ENCODE measurements at places on chromosomes 6 and 20.
A peak's percentile ranks its signal among the peaks of the same experiment; 100 is the strongest.

- DNase-seq: no peak
Observed at GRCh38 chr6:74213995-74214394, 518.0 kb downstream of the CD109 start.

GRCh38 chr20:50635676-50636600 is 55.4 kb downstream of the RIPOR3 start:
- peak; percentile 39 for DNase-seq

GRCh38 chr20:59378966-59379365 is 78.6 kb downstream of the EDN3 start:
- no peak for DNase-seq

- DNase-seq: no peak
Observed at GRCh38 chr20:1876975-1877608, 18.1 kb upstream of the SIRPA start.

DNA sequence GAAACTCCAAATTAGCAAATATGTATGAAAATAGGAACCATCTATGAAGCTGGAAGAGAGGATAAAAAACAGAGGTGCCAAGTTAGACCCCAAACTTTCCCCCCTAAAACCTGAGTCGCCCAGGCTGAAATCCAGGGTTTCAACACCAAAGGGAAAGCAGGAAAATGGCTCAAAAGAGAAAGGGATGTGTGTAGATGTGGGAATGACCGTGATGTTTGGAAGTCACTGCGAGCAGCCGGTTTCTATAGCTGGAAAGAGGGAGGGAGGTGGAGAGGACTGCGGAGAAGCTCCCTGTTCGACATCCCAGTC is 4.5 kb downstream of the RING1 start:
- no peak for DNase-seq

GRCh38 chr6:16403831-16404230 is 165.4 kb downstream of the GMPR start:
- no peak for DNase-seq

GRCh38 chr20:555976-556385 is 12.4 kb upstream of the CSNK2A1 start:
- no peak for DNase-seq

DNA sequence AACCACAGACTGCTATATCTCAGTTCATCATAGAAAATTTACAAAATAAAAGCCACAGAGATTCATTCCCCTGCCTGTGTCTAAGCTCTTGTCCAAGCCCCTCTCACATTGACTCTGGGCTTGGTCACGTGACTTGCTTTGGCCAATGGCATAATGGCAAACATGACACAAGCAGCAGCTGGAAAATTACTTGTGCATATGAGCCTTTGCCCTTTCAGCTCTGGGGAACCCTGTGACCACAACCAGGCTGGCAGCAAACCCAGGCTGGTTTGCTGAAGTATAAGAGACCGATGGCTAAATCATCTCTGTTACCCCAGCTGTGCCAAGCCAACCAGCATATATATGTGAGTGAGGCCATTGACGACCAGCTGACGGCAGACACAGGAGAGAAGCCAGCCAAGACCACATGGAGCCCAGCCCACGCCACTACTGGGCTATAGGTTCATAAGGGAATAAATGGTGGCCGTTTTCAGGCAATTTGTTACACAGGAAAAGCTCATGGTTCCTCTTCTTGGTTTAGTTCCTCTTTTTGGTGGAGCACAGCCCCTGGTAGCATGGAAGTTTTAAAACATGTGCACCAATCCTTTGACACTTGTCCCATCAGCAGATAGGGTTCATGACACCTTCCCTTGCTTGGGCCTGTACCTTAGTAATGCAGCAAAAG is 31.8 kb upstream of the RSPO4 start:
- DNase-seq: no peak

DNA sequence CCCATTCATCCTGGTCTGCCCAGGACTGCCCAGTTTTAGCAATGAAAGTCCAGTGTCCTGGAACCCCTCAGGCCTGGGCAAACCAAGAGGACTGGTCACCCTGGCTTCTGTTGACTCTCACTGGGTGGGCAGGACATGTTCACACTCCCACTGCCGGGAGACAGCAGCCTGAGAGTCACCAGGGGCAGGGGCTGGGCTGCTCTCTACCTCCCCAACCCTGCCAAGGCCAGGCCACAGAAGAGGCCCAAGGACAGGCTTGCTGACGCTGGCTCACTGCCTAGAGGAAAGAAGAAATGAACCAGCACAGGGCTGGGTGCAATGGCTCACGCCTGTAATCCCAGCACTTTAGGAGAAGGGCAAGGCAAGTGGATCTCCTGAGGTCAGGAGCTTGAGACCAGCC is 36.9 kb downstream of the C20orf203 start:
- DNase-seq: no peak

- no peak for DNase-seq
Observed at GRCh38 chr6:114564302-114564933, 221.6 kb upstream of the HS3ST5 start.

- no peak for DNase-seq
Observed at GRCh38 chr6:130293800-130294199, 71.0 kb upstream of the SAMD3 start.

DNA sequence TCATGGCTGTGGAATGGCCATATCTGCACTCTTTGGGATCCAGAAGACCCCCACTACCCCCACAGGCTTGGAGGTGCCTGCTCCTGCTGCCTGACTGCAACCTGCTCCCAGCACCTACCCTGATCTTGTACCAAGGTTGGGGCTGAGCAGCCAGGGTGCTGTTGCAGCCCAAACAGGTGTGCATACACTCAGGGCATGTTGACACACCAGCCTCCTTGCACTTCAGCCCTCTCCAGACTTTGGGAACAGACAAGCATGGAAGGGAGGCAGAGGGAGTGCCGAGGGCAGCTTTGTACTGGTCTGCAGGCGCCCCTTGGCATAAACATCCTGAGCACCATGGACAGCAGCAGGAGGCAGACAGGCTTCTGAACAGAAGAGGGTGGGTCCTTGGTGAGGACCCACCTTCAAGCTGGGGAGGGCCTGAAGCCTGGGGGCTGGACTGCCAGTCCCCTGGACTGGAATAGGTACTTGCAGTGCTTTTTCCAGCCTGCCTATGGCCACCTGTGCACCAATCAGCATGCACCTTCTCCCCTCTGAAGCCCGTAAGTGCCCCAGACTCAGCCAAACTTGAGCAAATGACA is 1675.8 kb downstream of the HACE1 start:
- DNase-seq: no peak

GRCh38 chr6:152054441-152054840 is 247.0 kb downstream of the ESR1 start:
- DNase-seq: no peak

DNA sequence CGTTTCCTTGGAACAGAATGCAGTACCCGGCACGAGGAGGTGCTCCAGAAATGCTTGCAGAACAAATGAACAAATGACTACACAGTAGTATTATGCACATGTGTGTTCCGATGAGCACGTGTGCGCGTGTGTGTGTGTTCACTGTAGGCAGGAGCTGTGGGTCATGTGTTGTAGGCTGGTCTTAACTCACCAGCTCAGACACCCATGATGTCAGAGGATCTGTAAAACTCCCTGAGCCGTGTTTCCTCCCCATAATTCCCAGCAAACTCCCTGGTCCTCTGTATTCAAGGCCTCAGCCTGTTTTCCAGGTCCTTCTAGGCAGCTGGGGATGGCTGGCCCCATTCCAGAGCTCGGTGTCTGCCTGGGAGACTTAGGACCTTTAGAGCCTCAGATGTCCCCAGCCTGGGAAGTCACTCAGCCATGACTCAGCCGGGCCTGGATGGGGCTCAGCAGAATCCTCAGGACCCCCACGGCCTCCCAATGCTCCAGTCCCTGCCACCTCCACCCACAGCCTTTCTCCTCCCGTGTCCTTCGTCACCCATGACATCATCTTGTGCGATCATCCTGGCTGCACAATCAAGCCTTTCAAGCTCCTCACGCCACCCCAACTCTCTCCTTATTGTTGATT is 475.0 kb upstream of the SULF2 start:
- no peak for DNase-seq

DNA sequence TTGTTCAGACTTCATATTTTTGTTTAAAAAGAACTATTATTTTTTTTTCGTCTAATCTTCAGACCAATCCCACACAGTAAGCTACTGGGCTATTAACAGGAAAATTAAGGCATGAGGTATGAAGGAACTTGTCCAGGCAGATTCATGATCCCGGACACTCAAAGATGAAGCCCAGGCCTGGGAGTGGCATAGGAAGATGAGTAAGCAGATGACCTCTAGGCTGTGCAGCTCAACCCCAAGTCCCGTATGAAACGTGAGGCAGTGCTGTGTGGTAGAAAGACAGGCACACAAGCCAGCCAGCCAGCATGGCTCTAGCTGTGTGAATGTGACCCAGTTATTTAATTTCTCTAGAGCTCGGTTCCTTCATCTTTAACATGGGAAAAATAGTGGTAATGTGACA is 231.9 kb downstream of the CLIC5 start:
- no peak for DNase-seq

DNA sequence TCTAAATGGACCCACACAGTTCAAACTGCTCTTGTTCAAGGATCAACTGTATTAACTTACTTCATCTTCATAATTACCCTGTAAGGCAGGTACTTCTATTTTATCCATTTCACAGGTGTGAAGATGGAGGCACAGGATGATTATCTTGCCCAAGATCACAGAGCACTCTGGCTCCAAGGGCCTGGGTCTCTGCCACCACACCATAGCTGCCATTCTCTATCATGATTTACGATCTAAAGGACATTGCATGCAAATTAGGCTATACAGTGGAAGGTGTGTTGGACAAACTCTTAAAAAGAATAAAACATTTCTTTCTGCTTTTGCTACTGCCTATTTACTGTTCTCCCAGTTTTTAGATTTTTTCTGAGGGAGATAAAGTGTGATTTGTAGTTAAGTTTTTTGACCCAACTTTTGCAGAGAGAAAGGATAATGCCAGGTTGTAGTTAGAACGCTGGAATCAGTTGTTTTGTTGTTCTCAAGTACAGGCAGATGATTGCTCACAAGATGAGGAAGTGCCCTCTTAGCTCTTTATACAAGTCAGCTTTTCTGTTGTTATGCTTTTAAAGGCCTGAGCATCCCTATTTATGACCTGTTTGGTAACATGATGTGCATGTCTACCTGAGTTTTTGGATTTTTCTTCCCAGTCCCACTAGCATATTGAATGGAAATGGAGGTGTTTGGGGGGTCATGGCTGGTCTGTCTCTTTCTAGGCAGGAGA is 247.9 kb downstream of the ZFAND3 start:
- DNase-seq: no peak

- no peak for DNase-seq
Observed at GRCh38 chr6:28985462-28986164, 19.5 kb downstream of the ZNF311 start.

DNA sequence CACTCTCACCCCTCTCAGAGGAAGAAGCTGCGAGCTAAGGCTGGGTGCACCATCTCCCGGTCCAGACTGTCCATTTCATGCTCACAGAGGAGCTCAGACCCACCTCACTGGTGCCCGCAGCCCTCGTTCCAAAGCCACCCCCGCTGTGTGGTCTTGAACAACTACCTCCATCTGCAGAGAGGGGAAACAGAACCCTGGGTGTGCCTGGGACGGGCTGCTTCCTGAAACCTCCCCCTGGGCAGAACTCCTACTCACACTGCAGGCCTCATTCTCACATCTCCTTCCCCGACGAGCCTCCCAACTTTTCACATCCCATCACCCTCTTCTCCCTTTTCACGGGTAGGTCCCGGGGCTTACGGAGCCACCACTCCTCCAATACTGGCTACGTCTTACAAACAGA is 18.1 kb downstream of the PMEPA1 start:
- no peak for DNase-seq

DNA sequence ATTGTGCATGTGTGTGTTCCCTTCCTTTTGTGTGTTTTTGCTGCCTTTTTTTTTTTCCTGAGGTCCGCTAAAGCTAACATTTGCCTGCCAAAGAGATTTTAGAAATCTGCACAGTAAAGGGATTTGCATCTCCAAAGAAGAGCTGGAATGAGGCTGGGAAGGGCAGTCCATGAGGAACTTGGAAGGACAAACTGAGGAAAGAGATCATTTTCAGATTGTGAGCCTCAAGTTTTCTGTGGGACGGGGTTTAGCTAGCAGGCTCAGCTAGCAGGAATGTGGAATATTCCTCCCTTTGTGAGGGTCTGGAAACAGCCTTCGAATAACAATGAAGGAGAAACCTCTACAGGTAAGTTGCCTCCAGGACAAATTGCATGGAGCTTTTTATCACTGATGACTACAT is 3.8 kb downstream of the INSM1 start:
- DNase-seq: no peak

GRCh38 chr20:2515203-2515602 is 6.5 kb upstream of the ZNF343 start:
- no peak for DNase-seq

- DNase-seq: peak; percentile 41
Observed at GRCh38 chr20:43666376-43667328, at the start of gene MYBL2. TSS of gene MYBL2 (plus strand) at chr20:43667114. CDS start at chr20:43667284, 170 bp downstream.

GRCh38 chr20:24958506-24959385 is 9.7 kb downstream of the CST7 start:
- DNase-seq: no peak
